ENCODE measurements at places on chromosomes 4 and X. TPM values are rescaled to one million over a fixed set of nuclear protein-coding genes. Genes with fewer than 3 reads are reported as not detected.

Gene SLC49A3
- total RNA-seq = 7.9 TPM

Gene FGFBP2
- not detected for total RNA-seq

Gene AFF2
- total RNA-seq = 0.09 TPM

Gene SLC7A11
- total RNA-seq = 10.1 TPM

Gene FSTL5
- not detected for total RNA-seq

Gene LDB2
- 722 TPM for total RNA-seq

Gene COL4A6
- 0.95 TPM for total RNA-seq

Gene F9
- total RNA-seq = not detected

Gene EXOC1L
- not detected for total RNA-seq

Gene MUC7
- not detected for total RNA-seq

Gene ASB5
- total RNA-seq = under 0.01 TPM

Gene IBSP
- total RNA-seq = not detected

Gene ABCG2
- total RNA-seq = 6.1 TPM

Gene SFRP2
- total RNA-seq = not detected

Gene AGA
- total RNA-seq = 32.3 TPM

Gene RAB41
- not detected for total RNA-seq

Gene GSX2
- not detected for total RNA-seq

Gene NSUN7
- total RNA-seq = under 0.01 TPM

Gene NWD2
- total RNA-seq = under 0.01 TPM

Gene TMEM129
- total RNA-seq = 28.4 TPM

Gene SMIM10
- total RNA-seq = 2.5 TPM
